ENCODE measurements at places on chromosomes 2 and 18.
A peak's percentile ranks its signal among the peaks of the same experiment; 100 is the strongest.

GRCh38 chr18:13513481-13513880 is 212.9 kb downstream of the FAM210A start:
- DNase-seq: no peak

GRCh38 chr18:47100212-47100831 is 50.0 kb downstream of the HDHD2 start:
- peak; percentile 83 for DNase-seq

DNA sequence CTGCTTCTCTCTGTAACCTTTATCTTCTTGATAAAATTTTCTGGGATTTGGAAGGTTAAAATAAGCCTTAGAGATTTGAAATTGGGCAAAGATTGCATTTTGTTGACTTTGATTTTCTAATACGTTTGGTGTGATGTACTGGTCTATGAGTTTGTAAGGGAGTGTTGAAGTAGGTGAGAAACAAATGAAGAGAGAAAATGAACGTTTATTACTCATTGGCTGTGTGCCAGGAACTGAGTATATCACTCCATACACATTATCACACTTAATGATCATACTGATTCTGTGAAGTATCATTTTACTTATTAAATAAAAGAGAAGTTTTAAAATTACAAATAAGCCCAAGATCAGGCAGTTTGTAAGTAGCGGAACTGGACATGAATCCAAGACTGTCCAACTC is 795.1 kb upstream of the ZEB2 start:
- DNase-seq: no peak

- DNase-seq: peak; percentile 84
Measured at GRCh38 chr2:96138179-96139145, at the start of gene ASTL. Gene ASTL (minus strand): TSS chr2:96138502. CDS start chr2:96138436, 66 bp downstream.

GRCh38 chr2:128215897-128216642 is 102.6 kb downstream of the HS6ST1 start:
- DNase-seq: no peak

- no peak for DNase-seq
Measured at GRCh38 chr2:196592911-196593881, 46.3 kb upstream of the CCDC150 start.

Measured in activated effector memory CD4-positive, alpha-beta T cell treated with anti-CD3 and anti-CD28 coated beads, Interleukin-2, amount 50 U/mL, for 16 hours (primary cell).